ENCODE measurements at places on chromosomes 1 and 21.

DNA sequence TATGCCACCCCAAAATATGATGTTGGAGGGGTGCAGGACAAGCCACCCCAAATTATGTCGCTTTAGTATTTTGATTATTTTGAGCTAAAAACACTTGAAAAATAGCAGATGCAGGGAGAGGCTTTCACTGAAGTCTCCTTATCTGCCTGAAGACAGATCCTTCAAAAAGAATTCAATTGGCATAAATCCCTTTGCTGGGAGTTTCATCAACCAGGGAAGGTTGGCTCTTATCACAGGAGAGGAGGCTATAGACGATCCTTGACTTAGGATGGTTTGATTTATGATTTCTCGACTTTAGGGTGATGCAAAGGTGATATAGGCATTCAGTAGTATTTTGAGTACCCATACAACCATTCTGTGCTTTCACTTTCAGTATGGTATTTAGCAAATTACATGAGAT, 97.8 kb upstream of the CAMK1G start:
- no peak for DNase-seq

GRCh38 chr1:5943343-5944124, 48.7 kb downstream of the NPHP4 start:
- no peak for DNase-seq

DNA sequence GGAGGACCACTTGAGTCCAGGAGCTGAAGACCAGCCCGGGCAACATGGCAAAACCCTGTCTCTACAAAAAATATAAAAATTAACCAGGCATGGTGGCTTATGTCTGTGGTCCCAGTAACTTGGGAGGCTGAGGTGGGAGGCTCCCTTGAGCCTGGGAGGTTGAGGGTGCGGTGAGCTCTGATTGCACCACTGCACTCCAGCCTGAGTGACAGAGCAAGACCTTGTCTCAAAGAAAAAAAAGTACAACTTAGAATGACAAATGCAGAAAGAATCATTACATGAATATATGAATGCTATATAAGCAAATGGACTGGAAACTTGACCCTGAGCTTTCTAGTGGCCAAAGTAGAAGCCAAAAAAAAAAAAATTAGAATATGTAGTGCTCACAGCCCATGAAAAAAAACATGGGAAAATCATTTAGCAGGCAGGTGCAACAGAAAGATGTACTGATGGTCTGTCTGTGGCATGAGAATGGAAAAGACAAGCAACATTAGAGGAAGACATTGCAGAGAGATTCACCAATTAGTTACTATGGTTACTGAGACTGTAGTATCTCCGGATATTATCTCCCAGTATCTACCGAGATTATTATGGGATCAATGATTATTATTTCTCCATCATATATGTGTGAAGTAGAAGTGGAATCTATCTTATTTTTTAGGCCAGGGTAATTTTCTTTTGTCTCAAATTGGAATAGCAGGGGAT, 19.2 kb downstream of the ELAPOR1 start:
- no peak for DNase-seq

GRCh38 chr1:235942625-235942934, 75.9 kb upstream of the LYST start:
- no peak for DNase-seq

DNA sequence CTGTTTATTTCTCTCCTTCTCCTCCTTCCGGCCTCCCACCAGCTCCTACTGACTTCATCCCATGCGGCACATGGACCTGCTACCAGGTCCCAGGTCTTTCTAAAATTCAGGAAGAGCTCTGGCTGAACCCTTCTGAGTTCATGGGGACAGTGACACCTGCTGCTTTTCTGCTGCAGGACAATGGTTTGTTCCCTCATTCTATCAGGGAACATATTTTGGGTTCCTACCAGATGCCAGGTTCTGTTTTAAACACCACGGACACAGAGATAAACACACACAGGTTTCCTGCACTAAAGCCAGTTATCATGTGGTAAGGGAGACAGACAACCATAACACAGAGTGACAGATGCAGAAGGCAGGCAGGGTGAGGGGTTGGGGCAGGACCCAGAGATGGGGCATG, 114.0 kb upstream of the RAB4A start:
- no peak for DNase-seq

DNA sequence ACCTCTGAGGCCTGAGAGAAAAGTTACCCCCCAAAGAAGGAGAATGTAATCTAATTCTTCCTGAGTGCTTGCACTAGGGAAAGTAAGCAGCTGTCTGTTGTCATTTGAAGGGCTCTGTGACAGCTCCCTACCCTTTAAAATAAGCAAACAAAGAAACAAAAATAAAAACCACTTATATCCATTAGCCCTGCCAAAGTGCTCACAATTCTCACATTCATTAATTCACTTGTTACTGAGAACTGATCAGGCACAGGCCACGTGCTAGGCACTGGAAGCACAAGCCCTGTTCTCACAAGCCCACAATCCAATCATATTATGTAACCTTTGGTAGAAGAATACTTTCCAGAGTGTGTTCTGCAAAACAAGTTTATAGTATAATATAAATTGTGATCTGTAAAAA, 199.4 kb downstream of the ZC3H11B start:
- DNase-seq, result no peak

DNA sequence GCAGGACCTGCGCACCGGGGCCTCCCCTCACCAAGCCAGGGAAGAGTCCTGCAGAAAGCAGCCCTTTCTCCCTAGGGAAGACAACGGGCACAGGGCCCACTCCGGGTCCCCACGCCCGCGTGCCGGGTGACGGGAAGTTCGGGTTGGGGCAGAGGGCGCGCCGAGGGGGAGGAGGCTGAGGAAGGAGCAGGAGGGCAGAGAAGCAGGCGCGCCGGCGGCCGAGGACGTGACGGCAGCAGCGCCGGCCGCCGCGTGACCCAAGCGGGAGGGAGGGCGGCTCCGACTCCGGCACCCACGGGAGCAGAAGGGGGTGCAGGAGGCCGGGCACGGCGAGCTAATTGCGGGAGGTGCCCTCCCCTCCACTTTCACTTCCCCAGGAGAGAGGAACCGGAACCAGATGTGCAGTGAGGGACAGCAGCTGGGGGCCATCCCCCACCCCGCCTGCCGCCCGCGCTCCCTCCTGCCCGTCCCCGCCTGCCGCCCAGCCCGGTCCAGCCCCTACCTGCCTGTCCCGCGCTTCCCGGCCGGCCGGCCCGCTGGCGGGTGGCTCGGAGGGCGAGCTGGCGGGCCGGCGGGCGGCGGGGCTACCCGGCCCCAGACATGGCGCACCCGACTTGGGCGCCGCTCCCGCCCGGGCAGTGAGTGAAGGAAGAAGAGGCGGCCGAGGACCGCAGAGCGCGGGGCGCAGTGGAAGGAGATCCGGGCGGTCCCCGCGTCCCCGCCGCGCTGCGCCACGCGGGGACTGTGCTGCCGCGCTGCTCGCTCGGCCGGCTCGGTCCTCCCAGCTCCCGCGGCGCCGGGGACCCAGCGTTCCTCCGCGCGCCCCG, 510 bp downstream of the DENND4B start:
- DNase-seq, result peak; percentile 34

DNA sequence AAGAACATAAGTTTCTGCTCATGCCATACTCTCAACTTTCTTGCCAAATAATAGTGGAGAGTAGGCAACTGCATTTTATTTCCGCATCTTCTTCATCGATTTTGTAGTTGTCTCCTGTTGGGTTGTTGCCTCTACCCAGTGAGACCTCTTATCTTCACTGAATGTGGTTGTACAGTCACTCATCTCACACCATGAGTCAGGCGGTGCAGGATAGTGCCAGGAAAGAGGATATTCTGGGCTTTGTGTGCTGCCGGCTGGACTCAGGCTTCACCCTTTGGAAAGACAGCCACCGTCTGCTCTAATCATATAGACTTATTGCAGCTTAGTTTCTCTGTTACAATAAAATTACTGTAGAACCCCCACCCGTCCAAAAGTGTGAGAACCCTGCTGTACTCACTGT, 154.3 kb upstream of the USP24 start:
- no peak for DNase-seq

DNA sequence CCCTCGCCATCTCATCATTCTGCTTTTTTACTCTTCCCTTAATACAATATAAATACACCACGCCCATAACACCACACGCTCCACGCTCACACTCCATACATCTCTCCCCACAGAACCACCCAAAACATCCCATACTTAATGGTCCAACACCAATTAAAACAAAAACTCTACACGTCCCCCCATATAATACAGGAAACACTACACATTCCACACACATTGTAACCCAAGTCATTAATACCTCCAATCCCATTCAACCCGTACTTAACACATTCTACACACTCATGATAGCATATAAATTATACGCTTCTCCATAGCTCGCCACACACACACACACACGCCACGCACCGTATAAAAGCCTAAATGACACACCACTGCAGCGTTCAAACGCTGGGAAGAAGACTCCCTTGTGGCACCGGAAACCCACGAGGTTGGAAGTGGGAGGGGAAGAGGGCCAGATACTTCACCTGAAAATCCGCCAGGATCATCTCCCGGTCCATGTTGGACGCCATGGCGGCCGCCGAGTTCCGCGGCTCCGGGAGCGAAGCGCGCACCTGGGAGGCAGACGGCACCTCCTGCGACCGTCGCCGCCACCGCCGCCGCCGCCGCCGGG, 659 bp downstream of the FAF1 start:
- peak; percentile 7 for DNase-seq

DNA sequence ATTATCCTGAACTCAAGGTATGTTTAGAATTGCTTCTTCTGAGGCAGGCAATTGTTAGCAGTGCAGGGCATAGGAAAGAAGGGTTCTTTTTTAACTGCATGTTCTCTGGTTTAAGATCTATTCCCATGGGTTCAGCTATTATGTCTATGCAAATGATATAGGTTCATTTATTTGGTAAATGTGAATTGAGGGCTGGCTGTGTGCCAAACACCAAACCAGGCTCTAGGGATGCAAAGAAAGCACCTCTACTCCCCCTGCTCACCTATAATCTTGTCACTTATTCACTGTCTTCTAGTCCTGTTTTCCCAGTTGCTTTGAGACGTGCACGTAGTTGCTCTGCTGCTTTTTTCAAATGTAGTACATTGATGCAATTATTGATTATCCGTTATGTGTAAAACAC, 691 bp upstream of the KIFAP3 start:
- no peak for DNase-seq

GRCh38 chr1:58975888-58976287, 192.0 kb upstream of the JUN start:
- no peak for DNase-seq

DNA sequence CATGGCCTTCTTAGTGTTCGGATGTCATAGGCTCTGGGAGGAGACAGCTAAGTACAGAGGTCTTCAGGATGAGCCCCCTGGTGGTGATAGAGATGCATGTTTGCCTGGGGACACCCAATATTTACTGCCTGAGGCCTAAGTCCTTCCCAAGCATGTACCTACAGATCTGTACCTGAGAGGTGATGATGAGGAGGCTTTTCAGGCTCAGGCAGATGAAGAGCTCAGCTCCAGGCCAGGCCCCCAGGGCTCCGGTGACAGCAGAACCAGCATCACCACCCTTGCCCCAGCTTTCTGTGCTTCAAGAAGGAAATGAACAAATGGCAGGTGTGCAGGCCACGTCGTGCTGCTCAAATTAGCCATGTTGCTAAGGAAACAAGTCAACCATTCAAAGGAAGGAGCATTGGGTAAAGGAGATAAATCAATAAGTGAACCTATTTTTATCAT, 21.1 kb downstream of the CACNA1E start:
- DNase-seq, result peak; percentile 16

DNA sequence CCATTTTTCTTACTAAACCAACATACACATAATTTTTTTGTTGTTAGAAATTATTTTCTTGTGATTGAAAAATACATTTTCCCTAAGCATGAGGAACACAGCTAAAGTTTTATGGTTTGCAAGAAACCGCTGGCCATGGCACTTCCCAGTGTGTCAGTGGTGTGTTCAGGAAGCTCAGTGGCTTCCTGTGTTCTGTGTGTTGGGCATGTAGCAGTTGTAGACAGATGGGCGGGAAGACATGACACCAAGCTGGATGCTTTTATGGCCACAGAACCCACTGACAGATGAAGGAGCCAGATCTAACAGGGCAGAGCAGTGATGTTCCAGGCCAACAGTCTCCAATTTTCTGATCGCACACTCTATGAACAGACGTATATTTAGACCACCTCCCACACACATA, 119.8 kb downstream of the GALNT2 start:
- no peak for DNase-seq

- DNase-seq, result no peak
Measured at GRCh38 chr1:232123775-232124659, 497.4 kb downstream of the DISC1 start.

DNA sequence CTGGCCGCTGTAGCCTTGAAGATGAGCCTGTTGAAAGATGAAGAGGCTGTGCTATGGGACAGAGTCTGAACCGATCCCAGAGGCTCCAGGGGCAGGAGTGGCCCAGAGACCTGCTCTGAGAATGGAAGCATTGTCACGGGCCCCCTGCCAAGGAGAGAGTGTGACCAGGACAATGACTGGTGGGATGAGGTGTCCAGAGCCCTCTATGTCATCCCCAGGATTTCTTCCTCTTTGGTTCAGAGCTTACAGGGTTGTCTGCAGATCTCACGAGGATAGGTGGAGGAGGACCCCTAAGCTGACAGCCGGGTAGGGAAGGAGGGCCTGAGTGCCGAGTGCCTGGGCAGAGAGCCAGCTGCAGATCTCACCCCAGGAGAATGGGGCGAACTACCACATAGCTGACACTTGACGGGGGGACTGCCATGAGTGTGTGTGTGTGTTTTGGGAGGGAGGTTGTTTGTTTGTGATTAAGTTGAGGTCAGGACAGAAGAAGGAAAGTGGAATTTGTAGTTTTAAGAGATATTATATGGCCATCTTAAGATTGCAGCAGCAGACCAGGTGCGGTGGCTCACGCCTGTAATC, 25.4 kb downstream of the PIK3CD start:
- no peak for DNase-seq

DNA sequence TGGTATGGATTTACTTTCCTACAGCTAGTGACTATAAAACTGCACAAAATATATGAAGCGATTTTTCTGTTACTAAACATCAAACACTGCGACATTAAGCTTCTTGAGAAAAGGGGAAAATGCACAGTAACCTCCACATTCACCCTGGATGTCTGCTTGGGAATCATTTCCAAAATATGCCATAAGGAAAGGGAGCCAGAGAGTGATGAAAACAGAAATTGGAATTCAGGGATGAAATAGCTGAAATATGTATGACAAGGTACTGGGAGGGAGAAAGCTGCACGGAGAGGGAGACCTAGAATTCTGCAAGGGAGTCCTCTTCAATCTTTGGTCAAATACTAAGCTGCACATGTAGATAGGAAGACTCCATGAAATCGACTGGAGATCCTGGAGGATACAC, 31.6 kb upstream of the RAB3GAP2 start:
- no peak for DNase-seq

- no peak for DNase-seq
Measured at GRCh38 chr1:169250795-169251194, 116.8 kb downstream of the NME7 start.

- DNase-seq, result no peak
Measured at GRCh38 chr1:214550857-214551435, 456 bp downstream of the PTPN14 start.

DNA sequence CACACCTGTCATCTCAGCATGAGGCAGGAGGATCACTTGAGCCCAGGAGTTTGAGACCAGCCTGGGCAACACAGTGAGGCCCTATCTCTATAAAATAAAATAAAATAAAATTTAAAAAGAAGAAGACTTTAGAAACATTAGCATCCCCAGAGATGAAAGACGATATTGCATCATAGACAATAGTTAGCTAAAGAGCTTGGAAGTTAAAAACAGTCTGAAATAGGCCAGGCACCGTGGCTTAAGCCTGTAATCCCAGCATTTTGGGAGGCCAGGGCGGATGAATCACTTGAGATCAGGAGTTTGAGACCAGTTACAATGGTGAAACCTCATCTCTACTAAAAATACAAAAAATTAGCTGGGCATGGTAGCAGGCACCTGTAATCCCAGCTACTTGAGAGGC, 59.3 kb downstream of the RIMS3 start:
- no peak for DNase-seq

- DNase-seq, result no peak
Measured at GRCh38 chr1:224377676-224378006, 21.0 kb downstream of the CNIH4 start.
